GM23248 (cell line): ENCODE measurements at places on chromosomes 4 and X. TPM values are rescaled to one million over a fixed set of nuclear protein-coding genes. Genes with fewer than 3 reads are reported as not detected.

GRCh38 chr4:44726038-44726871 lies at the start of gene GNPDA2:
Gene GNPDA2, minus strand, starts transcription at chr4:44726556. Its CDS starts 4,349 bp downstream, at chr4:44722207.
- peak; percentile 93 for DNase-seq

Gene KIAA1210
- polyA plus RNA-seq = not detected in 2 replicates

Gene NHSL2
- 5.3 and 6.5 TPM in 2 replicates for polyA plus RNA-seq

Gene APOOL
- 5.8 and 5.9 TPM in 2 replicates for polyA plus RNA-seq

DNA sequence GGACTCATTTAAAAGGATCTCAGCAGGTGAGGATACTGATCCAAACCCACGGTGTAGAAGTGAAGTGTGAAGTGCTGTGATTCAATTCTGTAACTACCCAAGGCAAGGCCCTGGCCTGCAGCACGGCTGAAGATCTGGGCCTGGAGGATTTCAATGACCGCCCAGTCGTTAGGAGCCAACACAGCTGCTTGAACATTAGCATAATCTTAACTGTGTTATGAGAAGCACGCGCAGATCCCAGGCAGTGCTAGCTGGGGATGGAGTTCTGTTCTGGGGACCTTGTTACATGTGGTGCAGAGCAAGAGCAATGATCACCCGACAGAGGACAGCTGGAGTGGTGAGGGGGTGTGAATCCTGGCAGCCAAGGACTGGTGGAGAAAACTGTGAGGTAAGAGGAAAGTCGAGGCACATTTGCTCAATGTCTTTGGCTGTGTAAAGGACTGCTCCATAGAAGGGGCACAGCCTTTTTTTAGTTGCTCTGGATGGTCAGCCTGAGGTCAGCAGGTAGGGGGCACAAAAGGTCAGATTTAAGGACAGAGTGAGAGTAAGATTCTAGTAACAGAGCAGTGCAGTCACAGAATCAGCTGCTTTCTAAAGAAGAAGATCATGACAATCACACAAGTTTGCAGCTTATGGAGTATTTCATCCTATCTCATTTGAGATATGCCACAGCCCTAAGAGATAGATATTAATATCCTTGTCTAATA lies 181.8 kb downstream of the DCLK2 start:
- DNase-seq = no peak

Gene RAB33A
- polyA plus RNA-seq = 1.5 and 2.3 TPM in 2 replicates

GRCh38 chrX:11666952-11667685 lies 1.4 kb upstream of the ARHGAP6 start:
- DNase-seq = no peak

Gene EXOC1L
- not detected in 2 replicates for polyA plus RNA-seq

GRCh38 chrX:152658302-152658701 lies 20.6 kb downstream of the GABRQ start:
- DNase-seq = no peak

Gene GAGE12J
- not detected in 2 replicates for polyA plus RNA-seq

GRCh38 chr4:108838451-108838850 lies 75.6 kb upstream of the ETNPPL start:
- no peak for DNase-seq

DNA sequence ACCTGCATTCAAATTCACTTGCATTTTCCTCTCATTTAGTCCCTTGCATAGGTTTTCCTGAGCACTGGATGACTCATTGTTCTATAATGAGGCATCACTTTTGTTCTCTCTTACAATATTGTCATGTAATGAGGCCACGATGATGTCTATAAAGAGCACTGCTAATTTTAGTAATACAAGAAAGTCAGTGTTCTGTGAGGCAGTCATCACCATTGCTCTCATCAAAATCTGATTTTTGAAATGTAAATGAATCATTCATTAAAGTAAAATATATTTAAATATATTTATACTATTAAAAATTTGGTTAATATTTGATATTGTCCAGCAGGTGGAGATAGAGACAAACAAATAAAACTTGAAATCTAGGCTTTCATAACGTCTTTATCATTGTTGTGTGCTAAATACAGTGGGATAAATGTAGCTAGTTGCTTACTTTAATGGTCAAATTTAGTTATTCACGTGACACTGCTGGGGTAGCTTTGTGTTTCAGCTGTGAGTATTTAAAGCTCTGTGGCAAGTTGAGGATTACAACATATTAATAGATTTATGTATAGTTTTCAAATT lies 15.4 kb downstream of the HMGB2 start:
- peak; percentile 85 for DNase-seq

Gene AADAT
- polyA plus RNA-seq = 5.9 and 7.7 TPM in 2 replicates

DNA sequence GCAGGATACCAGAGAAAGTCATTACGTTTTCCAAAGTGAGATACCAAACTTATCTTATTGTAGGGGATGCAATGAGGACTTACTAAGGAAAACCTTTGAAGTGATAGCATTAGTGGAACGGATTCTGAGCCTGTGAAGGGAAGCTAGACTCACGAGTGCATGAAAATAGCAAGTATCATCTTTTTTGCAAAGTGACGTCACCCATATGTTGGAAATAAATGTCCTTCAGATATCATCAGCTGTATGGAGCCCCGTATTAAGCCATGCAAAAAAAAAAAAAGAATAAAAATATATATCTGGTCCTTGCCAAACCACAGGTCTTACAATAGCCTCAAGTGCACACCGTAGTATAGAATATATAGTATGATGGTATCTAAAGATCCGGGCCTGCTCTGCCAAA lies 46.8 kb upstream of the ITM2A start:
- no peak for DNase-seq

DNA sequence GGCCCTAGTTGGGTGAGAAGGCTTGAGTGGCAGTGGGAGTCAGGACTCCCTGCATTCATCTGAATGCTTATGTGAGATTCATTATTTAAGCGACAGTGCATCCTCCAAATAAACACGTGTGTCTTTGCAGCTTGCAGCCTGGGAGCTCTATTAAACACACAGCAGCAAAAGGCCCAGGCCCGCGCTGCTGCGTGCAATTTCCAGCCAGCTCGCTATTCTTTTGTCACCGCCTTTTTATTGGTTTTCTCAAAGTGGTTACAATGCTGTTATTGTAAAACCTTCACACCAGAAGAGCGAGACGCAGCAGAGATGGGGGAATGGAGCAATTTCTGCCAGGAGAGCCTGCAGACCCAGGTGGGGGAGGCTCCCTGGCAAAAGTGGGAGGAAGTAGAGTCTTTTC lies 252.5 kb downstream of the BCOR start:
- DNase-seq = no peak

DNA sequence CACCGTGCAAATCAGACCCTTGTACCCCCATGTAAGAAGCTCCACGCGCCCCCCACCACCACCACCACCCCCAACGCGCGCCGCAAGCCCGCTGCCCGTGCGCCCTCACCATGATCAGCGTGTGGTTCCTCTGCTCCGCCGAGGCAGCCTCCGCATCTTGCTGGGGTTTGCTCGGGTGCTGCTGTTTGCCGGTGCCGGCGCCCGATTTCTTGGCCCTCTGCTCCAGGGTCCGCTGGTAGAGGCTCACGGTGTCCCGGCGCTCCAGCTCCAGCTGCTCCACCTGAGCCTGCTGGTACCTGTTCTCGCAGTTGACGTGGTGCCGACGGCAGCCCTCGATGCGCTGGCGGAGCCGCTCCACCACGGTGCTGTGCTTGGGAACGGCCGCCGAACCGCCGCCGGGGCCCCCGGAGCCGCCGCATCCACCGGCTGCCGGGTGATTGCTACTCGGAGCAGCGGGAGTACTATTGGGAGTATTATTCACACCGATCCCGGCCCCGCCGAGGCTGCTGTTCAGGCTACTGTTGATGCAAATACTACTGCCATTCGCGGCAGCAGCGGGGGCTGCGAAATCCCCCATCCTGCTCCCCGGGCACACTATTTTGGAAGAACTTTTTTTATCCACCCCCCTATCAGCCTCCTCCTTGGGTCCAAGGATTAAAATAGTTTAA lies 1.1 kb downstream of the MAML3 start:
- DNase-seq = peak; percentile 78

GRCh38 chrX:110444996-110445395 lies 86.3 kb downstream of the RTL9 start:
- no peak for DNase-seq

DNA sequence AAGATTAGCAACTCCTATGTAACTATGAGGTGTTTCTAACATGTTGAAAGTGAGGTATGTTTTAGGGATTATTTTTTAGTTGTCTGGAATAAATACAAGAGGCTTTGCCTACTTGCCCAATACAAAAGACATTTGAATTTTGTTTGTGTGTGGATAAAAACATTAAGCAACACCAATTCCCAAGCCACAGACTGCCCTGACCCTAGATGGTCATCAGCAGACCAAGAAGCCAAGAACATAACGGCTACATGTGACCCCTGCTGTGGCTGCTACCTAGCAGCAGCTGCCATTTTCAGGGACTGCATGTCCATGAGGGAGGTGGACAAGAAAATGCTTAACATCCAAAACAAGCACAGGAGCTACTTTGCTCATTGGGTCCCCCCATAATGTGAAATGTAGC lies 70.5 kb upstream of the QRFPR start:
- DNase-seq = no peak

DNA sequence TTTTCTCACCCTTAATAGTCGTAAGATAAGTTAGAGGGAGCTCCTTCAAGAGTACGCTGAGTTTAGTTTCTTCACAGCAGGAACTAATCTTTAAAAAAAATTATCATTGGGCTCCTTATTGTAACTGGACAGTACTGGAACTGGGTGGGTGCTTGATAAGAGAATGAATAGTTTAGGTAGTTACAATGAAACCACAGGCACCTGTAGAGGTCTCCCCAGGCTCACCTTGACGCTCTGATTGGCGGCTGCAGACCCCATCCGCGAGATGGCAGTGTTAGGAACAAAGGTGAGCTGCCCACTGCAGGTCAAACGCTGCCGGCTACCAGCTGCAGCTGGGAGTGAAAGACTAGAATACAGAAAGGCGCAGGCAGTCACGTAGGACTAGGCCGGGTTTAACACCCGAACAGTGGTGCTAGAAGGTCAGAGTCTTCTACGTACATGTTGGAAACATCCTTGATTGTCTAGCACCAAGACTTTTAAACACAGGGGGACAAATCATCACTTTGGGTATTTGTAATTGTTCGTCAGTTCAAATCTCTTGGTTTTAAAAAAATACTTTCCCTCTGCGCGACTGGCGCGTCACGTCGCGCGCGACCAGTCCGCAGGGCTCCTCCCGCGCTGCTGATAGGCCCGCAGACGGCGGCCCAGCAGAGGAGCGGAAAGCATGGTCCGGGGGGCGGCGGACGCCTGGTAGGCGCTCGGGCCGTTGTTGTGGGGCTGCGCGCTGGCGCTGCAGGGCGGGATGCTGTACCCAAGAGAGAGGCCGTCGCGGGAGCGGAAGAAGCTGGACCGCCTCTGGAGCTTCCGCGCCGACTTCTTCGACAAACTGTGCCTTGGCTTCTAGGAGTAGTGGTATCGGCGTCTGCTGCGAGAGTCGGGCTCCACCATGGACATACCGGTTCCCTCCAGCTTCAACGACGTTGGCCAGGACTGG lies 45.6 kb downstream of the SMARCA5 start:
- DNase-seq = peak; percentile 90

Gene SPANXB1
- not detected in 2 replicates for polyA plus RNA-seq

Gene LRAT
- polyA plus RNA-seq = 0.13 TPM in 1 of 2 replicates, not detected in the other

Gene CORIN
- polyA plus RNA-seq = 0.70 and 0.74 TPM in 2 replicates

- DNase-seq = no peak
Measured at GRCh38 chr4:91837608-91838029, 466.1 kb upstream of the GRID2 start.

GRCh38 chr4:5032813-5033212 lies 13.6 kb upstream of the CYTL1 start:
- no peak for DNase-seq

- DNase-seq = no peak
Measured at GRCh38 chr4:101147283-101147682, 200.0 kb downstream of the PPP3CA start.

Gene RAB40AL
- polyA plus RNA-seq = 0.25 TPM in 1 of 2 replicates, not detected in the other

- DNase-seq = no peak
Measured at GRCh38 chrX:47272013-47272408, 39.2 kb downstream of the USP11 start.

GRCh38 chrX:134932528-134933217 lies 58.1 kb upstream of the SMIM10 start:
- DNase-seq = peak; percentile 73

- no peak for DNase-seq
Measured at GRCh38 chr4:75841641-75842520, 60.4 kb downstream of the PPEF2 start.

Gene RHOXF2
- not detected in 2 replicates for polyA plus RNA-seq

- DNase-seq = no peak
Measured at GRCh38 chr4:128831531-128832242, 22.2 kb downstream of the JADE1 start.

- DNase-seq = no peak
Measured at GRCh38 chr4:94841864-94842221, 84.1 kb downstream of the BMPR1B start.

DNA sequence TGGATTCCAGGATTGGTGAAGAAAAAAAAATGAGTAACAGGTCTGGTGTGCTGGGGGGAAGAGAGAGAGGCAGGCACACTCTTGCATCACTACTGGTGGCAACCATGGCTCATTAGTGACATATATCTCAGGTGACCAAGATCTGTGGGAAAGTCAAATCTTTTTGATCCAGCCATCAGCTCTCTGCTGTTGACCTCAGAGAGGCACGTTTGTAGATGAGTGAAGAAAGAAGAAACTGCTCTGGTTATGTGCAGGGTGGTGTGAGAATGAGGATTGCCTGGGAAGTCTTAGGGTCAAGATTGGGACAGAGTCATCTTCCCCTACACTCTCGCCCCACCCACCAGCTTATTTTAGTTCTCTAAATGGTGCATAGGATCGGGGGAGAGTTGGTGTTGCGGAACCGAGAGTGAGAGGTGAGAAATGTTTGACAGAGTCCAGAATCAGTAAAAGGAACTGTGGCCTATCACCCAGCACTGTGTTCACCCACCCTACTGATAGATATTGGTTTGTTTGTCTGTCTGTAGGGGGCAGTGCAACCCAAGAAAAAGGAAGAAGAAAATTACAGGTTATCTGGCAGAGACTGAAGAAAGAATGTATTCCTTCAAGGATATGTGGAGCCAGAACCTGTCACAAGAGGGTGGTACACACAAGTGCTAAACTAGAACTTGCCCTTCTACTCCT lies 21.9 kb downstream of the ARMCX6 start:
- peak; percentile 70 for DNase-seq

Gene ATP1B4
- polyA plus RNA-seq = not detected in 2 replicates

GRCh38 chrX:73977542-73978169 lies 326.3 kb upstream of the ZCCHC13 start:
- no peak for DNase-seq

GRCh38 chr4:121189326-121190215 lies 25.4 kb upstream of the TNIP3 start:
- no peak for DNase-seq
